Omental fat pad (tissue), 4 donors: ENCODE measurements at places on chromosomes 13 and 19. TPM values are rescaled to one million over a fixed set of nuclear protein-coding genes. Genes with fewer than 3 reads are reported as not detected.

Gene VWA8
- 24.7 TPM for total RNA-seq

Gene SWSAP1
- total RNA-seq, result 1.1 TPM

Gene FOXO1
- total RNA-seq, result 91.7 TPM

Gene SMIM24
- not detected for total RNA-seq

Gene FGF21
- not detected for total RNA-seq

Gene ZIC5
- total RNA-seq, result not detected

- no peak for DNase-seq
Observed at GRCh38 chr13:110329258-110329657, 22.2 kb downstream of the COL4A2 start.
